ENCODE measurements at places on chromosomes 7 and 10. TPM values are rescaled to one million over a fixed set of nuclear protein-coding genes. Genes with fewer than 3 reads are reported as not detected.

- no peak for DNase-seq
These were observed 124.4 kb upstream of the FGFR2 start for GRCh38 chr10:121722665-121723064.

DNA sequence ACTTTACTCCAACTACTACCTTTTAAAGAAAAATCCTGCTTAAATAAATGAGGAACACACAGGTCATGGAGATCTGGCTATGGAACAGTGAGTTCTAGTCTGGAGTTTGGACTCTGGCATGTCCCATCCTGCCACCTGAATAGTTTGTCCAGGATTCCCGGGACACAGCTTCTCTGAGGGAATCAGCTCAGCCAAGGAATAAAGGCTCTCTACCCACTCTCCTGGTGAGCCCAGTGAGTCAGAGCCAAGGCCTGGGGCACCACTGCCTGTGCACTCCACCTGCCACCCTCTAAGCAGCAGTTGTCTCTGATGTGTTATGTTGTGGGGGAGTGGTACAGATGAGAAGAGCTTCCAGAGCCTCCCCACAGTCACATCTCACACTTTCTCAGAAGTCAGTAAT lies 113.5 kb downstream of the HTR5A start:
- DNase-seq: no peak

The SEMA4G gene
- 2.0 TPM for total RNA-seq

The STEAP4 gene
- total RNA-seq: not detected

DNA sequence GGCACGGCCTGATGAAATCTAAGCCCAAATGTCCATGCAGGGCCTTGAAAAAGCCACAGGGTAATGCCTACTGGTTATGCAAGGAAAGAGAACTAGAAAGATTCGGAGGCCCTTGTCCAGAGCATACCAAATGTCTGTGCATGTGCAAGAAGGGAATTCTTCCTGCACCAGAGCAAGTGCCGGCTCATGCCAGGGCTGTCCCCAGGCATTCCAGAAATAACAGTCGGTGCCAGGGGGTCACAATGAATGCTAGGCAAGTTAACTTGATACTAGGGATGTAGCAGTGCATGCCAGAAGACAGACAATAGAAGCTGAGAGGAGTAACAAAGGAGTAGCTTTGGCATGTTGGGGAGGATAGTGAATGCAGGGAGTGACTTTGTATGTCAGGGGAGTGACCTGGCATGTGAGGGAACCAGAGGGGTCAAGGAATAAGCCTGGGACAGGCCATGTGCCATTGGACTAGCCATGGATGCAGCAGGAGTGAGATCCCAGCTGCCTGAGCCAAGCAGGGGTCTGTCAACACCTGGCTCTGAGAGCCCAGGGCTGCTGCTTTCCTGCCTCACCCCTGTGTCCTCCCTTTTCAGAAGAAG lies 119.5 kb upstream of the UNC5B start:
- DNase-seq: no peak

GRCh38 chr7:16278167-16278787 lies 143.1 kb downstream of the CRPPA start:
- DNase-seq: no peak

DNA sequence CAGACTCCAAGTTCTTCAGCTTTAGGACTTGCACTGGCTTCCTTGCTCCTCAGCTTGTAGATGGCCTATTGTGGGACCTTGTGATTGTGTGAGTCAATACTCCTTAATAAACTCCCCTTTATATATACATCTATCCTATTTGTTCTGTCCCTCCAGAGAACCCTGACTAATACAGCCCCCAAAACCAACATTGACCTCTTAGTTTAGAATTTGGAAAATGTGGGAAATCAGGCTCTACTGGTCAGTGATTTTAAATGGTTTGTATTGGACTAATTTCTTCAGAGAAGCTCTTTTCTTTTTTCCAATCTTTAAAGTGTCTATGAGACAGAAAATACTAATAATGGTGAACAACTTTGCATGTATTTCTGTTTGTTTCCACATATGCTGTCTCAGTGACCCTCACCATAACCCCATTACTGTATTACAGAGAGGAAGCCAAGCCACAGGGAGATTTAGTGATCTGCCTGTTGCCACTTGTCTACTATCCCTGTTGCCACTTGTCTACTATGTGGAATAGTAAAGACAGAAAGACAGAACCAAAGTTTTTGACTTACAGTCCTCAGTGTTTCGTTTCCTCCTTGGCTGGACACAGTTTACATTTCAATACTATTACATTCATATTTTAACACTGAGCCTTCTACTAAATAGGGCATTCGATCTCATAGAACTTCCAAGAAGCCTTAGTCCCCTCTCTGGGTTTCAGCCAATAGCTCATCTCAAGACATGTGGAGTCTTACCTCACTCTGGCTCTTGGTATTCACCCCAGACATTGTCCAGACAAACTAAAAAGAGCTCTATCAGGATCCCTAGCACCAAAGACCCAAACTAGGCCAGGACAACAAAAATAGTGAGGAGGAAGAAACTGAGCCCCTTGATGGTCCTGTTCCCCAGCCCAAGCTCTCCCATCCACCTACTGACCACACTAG lies 121.0 kb downstream of the AKR1D1 start:
- DNase-seq: no peak

The HKDC1 gene
- total RNA-seq: 0.80 TPM

The MALRD1 gene
- total RNA-seq: 0.55 TPM

GRCh38 chr7:84091318-84091717 lies 103.3 kb downstream of the SEMA3A start:
- DNase-seq: no peak

DNA sequence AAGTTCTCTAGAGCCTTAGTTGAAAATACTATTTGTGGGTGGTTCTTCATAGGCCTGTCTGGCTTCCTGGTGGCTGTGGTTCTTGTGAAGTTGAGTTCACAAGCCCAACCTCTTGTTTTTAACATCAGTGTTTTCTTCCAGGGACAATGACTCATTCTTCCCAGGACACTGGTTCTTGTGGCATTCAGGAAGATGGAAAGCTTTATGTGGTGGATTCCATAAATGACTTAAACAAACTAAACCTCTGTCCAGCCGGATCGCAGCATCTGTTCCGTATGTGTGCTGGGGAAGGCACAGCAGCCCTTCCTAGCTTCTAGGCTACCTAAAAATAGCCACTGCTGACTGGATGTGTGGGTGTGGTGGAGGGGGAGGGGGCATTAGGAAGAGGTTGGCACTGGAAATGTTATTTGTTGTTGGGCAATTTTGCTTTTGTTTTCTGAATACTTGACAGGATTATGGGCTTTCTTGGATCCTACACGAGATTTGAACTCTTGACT lies 3.9 kb downstream of the LSMEM1 start:
- DNase-seq: no peak
